ENCODE measurements at places on chromosomes 1 and 21.

DNA sequence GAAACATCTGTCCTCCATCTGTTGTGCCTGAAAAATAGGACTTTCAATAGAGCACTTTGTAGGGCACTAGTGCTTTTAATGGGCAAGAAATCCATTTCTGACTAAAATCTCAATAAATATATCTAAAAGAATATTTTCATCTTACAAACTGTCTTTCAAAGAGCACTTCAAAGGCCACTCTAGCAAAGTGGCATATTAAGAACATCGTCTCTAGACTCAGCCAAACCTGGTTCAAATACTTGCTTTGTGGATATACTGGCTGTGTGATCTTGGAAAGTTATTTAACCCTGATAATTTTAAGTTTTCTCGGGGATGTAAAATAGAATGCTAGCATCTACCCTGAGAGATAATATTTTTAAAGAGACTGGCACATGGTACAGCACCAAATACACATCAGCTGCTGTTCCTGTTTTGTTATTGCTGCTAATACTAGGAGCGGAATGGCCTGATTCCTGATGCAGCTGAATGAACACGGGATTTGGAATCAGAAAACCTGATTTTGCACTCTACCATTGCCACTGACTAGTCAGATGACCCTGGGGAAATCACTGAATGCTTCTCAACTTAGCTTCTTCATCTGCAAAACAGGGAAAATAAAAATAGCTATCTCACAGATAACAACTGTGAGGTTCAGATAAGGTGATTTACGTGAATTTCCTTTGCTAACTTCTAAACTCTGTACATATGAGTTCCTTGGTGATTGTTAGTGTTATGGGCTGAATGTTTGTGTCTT lies 25.2 kb upstream of the LRRC8C start:
- no peak for DNase-seq

- no peak for DNase-seq
Observed at GRCh38 chr1:235942979-235943575, 76.4 kb upstream of the LYST start.

- DNase-seq = no peak
Observed at GRCh38 chr1:199669916-199670315, 357.6 kb upstream of the NR5A2 start.

DNA sequence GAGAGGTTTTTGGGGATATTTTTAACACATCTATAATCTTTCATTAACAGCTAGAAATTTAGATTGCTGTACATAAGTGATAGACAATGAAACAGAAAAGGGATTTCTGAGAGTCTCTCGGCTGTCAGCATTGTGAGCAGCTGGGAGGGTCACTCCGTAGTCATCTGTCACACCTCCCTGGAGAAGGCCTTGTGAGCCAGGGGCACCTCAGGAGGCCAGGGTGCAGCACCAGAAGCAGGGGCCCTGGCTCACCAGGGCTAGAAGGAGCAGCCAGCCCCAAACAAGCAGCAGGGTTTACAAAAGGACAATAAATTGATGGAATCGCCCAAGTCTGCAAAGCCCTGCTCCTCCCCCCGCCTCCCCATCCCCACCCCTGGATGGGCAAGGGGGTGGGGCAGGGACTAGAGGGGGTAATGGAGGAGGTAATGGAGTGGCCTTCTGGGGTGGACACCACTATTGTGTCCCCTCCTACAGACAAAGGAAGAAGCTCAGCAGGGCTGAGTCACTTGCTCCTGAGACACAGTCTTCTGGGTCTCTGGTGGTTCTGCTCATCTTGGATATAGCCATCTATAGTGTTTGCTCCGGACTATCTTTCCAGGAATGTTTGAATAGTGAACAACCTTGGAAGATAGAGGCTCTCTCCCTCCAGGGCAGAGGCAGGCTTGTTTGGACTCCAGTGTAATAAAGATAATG lies 263.4 kb downstream of the NPHP4 start:
- no peak for DNase-seq

GRCh38 chr1:222224156-222224555 lies 323.7 kb downstream of the HHIPL2 start:
- DNase-seq = no peak

GRCh38 chr1:192933744-192934143 lies 124.9 kb downstream of the RGS2 start:
- DNase-seq = no peak

Data from stimulated activated CD4-positive, alpha-beta T cell treated with anti-CD3 and anti-CD28 coated beads, Interleukin-1b, Interleukin-23, amount 100 ng/mL, for 4 hours (primary cell).